ENCODE measurements at places on chromosomes 1 and 21. TPM values are rescaled to one million over a fixed set of nuclear protein-coding genes. Genes with fewer than 3 reads are reported as not detected.

- H3K36me3 ChIP-seq = no peaks in the 10 kb centered on the region
- peaks cover 11% of the 10 kb centered on the region for H3K27me3 ChIP-seq
- H3K27ac ChIP-seq = no peak overlapping the region
- DNase-seq = no peak
- no peak overlapping the region for H3K4me3 ChIP-seq
- no peaks in the 10 kb centered on the region for H3K4me1 ChIP-seq
Observed at GRCh38 chr1:220819467-220820026, 32.8 kb downstream of the MTARC1 start.

DNA sequence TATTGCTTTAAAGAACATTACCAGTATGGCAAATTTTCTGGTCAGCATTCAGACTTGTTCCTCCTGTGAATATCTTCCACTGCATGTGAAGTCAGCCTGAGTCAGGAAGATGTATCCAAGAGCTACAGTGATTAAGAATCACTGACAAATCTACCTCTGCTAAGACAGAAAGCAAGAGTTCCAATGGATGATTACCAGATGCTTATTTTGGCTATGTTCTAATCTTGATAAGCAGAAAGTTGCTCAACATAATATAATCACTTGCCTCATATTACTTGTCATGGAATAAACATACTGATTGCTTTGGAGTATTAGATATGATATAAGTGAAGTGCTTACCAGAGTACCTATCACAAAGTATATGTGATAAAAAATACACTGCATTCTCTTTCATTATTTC is 738.1 kb downstream of the ADGRL2 start:
- no peak overlapping the region for H3K4me3 ChIP-seq
- no peak for DNase-seq
- no peaks in the 10 kb centered on the region for H3K4me1 ChIP-seq
- H3K27ac ChIP-seq = no peak overlapping the region

DNA sequence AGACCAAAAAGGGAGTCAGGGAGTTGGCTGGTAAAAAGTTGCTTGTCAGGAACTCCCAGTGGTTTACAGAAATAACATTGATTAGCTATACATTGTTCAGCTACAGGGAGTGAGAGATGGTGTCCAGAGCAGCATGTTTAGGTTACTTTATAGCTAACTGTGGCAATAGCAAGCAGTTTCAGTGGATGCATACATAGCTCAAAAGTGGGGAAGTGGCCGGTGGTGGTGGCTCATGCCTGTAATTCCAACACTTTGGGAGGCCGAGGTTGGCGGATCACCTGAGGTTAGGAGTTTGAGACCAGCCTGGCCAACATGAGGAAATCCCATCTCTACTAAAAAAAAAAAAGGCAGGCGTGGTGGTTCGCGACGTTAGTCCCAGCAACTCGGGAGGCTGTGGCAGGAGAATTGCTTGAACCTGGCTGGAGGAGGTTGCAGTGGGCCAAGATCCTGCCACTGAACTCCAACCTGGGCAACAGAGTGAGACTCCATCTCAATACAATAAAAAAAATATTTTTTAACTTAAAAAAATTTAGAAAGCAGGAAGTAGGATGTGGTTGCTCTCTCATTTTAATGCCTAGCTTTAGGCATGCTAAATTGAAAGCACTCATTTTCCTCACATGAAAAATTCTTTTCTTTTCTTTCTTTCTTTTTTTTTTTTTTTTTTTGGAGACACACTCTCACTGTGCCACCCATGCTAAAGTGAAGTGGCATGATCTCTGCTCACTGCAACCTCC is 109.7 kb downstream of the PPIAL4G start:
- H3K27ac ChIP-seq = peak overlapping the region; percentile 98
- H3K4me1 ChIP-seq = peaks cover 55% of the 10 kb centered on the region
- H3K27me3 ChIP-seq = no peaks in the 10 kb centered on the region
- H3K36me3 ChIP-seq = no peaks in the 10 kb centered on the region

CYP4A11 gene
- total RNA-seq = not detected

KRTAP19-1 gene
- total RNA-seq = not detected
